Stimulated activated CD8-positive, alpha-beta memory T cell treated with anti-CD3 and anti-CD28 coated beads, Interleukin-15, amount 100 ng/mL, for 1 hour (primary cell): ENCODE measurements at places on chromosomes 11 and 22.

DNA sequence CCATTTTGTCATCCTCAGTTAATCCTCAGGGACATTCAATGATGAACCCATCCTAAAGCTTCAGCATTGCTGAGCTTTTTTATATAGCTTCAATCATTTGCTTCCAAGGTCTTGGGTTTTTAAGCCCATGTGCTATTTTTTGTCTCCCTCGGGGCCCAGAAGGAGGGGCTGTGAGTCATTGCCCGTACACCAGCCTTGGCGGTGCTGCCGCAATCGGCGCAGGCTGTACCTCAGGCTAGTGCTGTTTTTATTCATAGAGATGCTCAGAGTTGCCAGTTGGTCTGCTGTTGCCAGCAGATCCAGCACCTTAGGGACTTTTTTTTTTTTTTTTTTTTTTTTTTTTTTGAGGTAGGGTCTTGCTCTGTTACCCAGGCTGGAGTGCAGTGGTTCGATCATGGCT, 35.5 kb downstream of the ACO2 start:
- DNase-seq: no peak

- no peak for DNase-seq
Observed at GRCh38 chr22:29208502-29208862, 2.8 kb downstream of the EMID1 start.

DNA sequence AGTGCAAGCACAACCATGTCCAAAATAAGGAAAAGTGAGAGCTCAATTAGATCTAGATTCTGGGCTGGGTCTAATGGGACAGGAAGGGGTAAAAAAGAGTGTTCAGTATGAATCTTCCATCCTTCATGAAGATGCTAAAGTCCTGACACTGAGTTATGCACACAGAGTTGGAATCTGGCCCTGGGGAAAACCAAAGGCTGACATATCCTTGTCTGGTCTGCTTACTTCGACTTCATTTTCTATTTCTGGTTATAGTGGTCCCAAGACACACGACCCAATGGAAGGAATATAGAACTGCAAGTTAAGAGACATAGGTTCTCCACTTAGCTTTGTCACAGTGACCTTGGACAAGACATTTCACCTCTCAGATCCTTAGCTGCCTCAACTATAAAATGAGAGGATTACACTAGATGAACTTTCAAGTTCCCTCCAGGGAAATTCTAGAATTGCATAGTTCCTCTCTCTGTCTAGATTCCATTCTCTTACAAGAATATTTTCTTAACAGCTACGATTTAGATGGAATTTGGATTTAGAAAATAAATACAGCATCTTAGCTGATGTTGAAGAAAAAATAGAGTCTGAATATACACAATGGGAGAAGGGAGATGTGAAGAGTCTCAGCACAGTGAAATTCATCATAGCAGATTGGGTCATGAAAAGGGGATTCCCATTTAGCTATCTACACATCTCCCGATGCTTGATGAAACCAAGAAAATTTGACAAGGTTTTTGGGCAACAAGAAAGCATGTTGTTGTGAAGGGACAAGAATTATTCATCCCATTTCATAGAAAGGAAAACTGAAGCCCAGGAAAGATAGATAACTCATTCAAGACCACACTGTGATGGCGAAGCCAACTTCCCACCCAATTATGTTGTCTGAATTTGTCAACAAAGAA, 3.3 kb downstream of the BLID start:
- no peak for DNase-seq

DNA sequence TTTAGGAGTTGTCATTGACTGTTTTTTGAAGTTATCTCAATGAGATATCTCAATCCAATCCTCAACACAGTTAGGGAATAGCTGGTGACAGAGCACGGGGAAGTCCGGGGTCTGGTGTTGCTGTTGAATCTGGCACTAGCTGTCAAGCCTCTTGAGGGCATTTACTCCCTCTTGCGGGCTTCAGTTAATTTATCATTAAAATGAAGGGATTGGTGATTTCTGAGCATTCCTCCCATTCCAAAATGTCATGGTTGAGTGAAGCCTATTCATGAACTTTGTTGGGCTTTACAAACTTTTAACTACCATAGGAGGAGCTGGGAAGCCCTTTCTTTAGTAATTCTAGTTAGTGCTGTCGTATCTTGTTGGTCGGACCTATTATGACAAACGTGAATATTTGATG, 40.2 kb downstream of the UVRAG start:
- no peak for DNase-seq

DNA sequence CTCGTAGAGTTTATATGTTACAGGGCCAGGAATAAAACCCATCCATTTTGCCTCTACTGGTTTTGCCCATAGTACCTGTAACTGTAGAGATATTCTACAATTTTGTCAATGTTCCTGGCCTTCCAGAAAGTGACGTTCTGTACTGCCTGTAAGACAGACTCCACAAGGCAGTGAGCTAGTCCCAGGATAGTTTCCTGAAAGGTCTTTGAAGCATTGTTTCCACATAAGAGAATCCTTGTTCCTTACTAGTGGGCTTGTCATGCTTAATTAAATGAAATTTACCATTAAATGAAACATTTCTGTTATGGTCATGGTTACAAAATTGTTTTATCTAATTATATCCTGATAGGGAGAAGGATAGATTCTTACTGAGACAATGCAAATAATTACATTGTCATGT, 80.4 kb downstream of the HSD17B12 start:
- no peak for DNase-seq

DNA sequence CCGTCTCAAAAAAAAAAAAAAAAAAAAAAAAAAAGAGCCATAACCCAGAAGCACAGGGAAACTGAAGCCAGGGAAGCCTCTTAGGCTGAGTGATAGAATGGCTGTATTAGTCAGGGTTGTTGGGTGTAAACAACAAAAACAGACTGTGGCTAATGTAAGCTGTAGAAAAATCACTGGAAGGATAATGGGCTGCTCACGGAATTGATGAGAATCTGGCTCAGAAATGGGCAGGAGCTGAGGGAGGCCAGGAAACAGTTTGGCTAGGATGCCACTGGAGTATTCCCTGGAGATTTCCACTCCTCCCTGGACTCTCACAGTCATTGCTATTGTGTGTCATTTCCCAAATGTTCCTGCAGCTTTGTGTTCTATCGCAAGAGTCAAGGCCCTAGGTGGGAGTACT, 22.4 kb downstream of the SLC22A6 start:
- no peak for DNase-seq

- DNase-seq: no peak
Observed at GRCh38 chr22:43562843-43563242, 151.0 kb downstream of the MPPED1 start.

GRCh38 chr11:75532200-75533048, 6.7 kb upstream of the GDPD5 start:
- peak; percentile 84 for DNase-seq

DNA sequence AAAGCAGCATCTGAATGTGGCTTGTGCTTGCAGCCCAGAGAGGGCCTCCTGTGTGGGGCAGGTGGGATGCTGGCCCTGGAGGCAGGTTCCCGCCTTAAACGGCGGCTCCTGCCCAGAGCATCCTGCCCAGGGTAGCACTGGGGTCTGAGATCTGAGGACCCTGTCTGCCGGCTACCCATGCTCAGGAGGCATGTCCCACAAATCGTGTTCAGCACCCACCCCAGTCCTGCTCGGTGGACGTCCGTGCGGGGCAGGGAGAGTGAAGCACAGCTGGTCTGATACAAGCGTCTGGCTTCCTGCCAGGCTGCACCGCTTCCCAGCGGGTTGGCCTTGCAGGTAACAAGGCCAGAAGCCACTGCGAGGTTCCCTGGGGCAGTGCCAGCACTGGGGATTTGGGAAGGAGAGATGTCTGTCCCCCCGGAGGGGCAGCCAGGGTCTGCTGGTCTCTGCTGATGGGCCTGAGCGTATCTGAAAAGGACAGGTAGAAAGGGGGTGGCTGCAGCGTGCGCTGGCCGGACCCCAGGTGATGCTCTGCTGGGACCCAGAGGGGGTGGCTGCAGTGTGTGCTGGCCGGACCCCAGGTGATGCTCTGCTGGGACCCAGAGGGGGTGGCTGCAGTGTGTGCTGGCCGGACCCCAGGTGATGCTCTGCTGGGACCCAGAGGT, 3.6 kb downstream of the TRABD start:
- no peak for DNase-seq

DNA sequence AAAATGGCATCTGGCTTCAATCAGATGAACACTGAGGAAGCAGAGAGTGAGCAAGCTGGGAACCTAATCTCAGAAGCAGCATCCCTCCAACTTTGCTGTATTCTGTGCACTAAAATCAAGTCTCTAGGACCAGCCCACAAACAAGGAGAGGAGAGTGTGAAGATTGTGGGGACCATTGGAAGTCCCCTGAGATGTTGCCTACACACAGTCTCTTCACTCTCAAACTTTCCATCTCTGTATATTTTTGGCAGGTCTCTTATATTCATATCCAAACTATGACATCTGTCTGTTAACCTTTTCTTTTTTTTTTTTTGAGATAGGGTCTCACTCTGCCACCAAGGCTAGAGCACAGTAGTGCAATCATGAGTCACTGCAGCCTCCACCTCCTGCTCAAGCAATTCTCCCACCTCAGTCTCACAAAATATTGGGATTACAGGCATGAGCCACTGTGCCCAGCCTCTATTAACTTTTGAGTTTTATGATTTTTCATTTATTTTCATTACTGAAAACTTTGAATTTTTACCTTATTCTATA, 1096.4 kb downstream of the TBC1D22A start:
- no peak for DNase-seq

DNA sequence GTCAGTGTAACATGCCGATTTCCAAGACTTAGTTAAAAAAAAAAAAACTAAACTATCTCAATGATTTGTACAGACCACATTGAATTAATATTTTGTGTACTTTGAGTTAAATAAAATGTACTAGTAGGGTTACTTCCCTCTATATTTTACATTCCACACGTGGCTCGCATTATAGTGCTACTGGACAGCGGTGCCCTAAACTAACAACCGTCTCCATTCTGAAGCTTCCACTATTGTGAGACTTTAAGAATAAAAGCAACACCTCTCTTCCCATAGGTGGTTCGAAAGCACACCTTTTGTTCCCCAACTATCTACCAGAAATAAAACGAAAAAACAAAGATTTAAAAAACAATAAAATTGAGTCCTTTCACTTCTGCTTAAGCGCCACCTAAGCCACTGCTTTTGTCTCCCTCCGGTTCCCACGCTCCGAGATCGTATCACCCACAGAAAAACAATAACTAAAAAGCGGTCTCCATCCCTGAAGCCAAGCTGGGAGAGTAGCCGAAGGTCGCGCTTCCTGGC, 380 bp upstream of the TTC17 start:
- no peak for DNase-seq

DNA sequence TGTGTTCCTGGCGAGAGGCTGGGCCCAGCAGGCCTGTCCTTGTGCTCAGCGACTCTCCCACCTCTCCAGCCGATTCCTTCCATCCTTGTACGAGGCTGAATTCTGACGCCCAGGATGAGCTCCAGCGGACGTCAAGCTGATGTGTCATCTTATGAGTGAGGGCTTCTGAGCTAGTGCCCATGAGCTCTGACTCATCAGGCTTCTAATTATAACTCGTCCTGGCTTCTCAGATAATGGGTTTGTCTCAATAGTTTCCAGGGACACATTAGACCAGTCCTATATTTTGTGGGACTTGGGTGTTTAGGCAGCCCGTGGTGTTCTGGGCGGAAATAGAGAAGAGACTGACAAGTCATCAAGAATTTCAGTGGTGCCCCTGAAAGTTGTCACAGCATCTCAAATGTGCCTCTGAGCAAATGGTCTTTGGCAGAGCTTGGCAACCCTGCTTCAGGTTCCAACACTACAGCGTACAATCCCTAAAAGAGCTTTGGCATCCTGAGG, 108.2 kb upstream of the CD44 start:
- DNase-seq: no peak

DNA sequence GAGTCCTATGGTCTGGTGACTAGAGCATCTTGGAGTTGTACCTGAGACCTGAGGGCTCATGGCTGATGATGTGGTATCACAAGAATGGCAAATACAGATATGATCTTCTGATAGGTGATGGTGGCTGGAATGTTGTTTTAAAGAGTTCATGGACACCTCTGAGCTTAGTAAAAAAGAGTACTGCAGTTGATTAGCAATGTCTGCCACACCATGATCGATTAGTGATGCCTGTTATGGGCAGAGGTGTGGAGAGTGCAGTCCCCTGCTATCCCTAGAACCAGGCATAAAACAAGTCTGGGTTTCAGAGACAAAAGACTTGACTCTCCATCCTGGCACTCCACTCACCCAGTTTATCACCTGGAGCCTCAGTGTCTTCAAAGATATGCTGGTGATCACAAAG, 1.4 kb upstream of the BATF2 start:
- no peak for DNase-seq

DNA sequence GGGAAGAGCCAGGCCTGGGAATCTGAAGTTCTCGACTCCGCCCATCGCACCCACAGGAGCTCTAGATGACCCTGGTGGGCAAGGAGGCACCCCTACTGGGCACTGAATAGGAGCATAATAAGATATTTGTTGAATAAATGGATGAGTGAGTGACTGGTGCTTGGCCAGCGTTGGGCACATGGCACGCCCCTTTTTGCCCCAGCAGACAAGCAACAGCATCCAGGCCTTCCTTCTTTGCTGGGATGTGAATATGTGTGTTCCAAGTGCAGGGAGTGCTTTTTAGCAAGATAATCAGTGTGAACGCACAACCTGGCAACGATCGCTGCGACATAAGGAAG, 443 bp upstream of the CELF1 start:
- DNase-seq: no peak

- no peak for DNase-seq
Observed at GRCh38 chr11:101914341-101914737, 471 bp upstream of the CEP126 start.

DNA sequence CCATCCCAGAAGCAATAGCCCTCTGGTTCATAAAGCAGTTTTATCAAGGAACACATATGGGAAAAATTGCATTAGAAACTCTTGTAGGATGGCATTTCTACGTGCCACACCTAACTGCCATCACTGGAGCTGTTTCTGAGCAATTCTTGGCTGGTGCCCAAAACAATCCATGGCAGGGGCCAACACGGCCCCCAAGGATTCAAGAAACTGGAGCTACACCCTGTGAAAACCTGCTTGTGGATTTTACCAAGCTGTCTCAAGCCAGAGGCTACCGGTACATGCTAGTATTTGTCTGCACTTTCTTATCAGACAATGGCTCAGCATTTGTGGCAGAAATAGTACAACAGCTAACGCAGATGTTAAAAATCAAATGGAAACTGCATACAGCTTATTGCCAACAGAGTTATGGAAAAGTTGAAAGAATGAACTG, 42.4 kb upstream of the GLYAT start:
- no peak for DNase-seq

- DNase-seq: no peak
Observed at GRCh38 chr22:46710806-46711205, 27.2 kb downstream of the CERK start.

GRCh38 chr11:16380941-16381568, 24.7 kb upstream of the SOX6 start:
- DNase-seq: no peak
